ENCODE measurements at places on chromosomes 2 and 18.

DNA sequence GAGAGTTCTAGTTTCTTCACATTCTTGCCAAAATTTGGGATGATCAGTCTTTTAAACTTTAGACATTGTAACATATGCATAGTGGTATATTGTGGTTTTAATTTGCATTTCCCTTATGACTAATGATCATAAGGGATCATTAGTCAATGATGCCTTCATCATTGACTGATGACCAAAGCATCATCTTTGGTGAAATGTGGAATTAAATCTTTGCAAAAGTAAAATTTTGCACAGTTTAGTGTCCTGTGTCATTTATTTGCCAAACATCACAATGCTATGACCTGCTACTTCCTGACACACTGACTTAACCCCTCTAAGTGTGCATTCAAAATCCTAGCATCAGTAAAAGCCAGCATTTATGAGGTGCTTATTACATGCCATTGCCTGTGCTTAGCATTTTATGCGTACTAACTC lies 58.9 kb upstream of the SLC1A4 start:
- DNase-seq: no peak

DNA sequence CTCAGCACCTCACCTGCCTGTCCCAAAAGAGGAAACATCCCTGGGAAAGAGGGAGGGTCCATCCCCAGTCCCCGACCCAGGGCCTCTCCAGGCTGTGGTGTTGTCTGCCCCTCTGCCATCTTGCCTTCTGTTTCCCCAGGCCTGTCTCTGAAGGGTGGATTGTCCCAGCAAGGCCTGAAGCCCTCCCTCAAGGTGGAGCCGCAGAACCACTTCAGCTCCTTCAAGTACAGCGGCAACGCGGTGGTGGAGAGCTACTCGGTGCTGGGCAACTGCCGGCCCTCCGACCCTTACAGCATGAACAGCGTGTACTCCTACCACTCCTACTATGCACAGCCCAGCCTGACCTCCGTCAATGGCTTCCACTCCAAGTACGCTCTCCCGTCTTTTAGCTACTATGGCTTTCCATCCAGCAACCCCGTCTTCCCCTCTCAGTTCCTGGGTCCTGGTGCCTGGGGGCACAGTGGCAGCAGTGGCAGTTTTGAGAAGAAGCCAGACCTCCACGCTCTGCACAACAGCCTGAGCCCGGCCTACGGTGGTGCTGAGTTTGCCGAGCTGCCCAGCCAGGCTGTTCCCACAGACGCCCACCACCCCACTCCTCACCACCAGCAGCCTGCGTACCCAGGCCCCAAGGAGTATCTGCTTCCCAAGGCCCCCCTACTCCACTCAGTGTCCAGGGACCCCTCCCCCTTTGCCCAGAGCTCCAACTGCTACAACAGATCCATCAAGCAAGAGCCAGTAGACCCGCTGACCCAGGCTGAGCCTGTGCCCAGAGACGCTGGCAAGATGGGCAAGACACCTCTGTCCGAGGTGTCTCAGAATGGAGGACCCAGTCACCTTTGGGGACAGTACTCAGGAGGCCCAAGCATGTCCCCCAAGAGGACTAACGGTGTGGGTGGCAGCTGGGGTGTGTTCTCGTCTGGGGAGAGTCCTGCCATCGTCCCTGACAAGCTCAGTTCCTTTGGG lies 47.2 kb downstream of the BOLA3 start:
- DNase-seq: no peak

DNA sequence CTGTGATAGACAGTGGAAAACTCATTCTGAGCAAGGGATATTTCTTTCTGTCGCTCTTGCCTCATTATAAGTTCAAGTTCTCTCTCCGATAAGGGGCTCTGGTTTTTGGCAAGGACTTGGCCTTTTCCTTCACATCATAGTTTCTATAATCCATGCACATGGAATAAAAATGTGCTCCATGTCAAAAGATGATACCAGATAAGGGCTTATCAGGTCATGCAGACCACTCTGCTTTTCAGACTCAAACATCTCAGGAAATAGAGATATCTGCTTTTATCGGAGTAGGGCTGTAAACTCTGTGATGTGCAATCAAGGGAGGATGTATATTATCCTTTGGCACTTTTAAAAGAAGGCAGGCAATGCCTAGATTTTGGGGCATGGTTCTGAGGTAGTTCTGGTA lies 45.0 kb upstream of the DARS1 start:
- DNase-seq: no peak

DNA sequence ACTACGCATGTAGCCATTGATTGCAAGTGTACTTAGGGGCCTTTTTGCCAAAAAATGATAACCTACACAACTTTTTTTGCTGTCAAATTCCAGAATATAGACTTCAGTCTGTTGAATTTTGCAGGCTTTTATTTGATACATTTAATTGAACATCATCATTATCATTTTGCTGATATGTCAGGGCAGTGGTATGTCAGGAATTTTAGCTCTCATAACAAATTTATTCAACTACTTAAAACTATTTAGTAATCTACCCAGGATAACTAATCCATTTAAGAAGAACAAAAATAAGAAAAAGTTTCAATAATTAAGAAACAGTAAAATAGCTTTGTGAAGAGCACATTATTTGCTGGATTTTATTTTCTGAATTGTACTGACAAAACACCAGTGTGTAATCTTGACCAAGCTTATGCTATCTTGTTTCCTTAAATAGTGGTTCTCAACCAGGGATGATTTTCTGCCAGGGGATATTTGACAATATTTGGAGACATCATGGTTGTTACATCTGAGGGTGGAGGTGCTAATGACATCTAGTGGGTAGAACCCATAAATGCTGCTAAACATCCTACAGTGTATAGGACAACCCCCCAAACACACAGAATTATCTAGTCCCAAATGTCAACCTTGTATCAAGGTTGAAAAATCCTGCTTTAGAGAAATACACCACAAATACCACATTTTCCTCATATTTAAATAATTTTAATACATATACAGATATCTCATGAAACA lies 12.1 kb upstream of the TTN start:
- no peak for DNase-seq

GRCh38 chr18:37432436-37433195 lies 133.0 kb downstream of the CELF4 start:
- no peak for DNase-seq

DNA sequence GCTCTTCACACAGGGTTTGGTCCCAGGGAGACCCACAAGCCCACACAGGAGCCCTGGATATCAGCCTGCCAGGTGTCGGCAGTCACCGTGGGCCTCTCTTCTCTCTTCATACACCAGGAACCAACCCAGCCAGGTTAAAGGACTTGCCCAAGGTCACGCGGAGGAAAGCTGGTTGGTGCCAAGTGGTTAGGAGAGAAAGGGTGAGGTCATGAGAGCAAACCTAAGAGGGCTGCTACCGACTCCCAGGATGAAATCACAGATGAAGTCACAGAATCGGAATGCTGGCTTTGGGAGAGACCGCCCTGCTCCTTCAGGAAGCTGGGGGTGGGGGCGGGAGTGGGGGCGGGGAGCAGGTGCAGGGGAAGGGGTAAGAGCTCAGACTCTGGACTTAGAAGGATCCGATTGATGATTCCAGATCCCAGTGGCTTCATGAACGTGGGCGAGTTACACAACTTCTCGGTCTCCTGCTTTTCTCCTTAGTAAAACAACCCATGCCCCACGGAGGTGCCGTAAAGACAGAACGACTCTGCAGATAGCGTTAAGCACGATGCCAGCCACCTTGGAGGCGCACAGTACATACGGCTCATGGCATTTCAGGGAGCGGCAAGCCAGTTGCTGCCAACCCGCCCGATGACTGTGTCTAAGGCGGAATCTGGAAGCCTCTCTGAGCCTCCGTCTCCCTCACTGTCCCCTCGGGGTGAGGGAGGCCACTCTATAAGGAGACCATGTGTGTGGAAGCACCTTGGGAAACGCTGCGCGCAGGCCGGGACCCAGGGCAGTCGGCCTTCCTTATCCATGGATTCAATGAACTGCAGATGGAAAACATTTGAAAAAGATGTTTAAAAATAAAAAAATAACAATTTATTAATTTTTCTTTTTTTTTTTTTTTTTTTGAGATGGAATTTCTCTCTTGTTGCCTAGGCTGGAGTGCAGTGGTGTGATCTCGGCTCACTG lies 23.0 kb upstream of the TAF1B start:
- peak; percentile 59 for DNase-seq

DNA sequence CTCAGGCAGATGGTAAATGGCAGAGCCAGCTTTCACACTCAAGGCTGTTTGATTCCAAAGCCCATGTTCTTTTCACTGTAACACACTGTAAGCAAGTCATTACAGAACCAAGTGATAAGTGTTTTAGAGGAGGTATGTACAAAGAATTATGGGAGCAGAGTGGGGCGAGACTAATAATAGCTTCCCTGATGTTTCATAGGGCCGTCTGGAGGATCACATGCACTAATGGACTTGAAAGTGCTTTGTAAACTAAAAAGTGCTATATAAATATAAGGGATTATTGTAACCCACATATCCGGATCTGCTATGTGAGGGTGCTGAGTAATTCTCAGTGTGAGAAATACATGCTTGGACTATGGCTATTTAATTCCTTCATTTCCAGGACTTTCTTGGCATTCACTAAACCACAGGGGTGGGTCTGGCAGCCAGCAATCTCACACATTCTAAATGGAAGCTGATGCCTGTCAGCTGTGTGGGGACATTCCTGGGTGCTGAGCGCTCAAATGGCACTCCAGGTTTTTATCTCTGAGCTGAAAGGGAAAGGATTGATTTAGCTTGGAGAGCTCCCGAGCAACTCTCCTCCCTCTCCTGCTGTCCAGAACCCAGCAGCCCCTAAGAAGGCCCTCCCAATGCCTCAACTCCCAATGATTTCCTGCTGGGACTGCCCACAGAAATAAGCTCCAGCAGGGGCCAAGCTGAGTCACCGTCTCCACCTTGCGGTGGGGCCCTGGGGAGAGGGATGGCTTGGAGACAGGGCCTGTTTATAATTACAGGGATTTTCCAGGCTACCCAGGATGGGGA lies 222.8 kb downstream of the SOX11 start:
- peak; percentile 26 for DNase-seq

DNA sequence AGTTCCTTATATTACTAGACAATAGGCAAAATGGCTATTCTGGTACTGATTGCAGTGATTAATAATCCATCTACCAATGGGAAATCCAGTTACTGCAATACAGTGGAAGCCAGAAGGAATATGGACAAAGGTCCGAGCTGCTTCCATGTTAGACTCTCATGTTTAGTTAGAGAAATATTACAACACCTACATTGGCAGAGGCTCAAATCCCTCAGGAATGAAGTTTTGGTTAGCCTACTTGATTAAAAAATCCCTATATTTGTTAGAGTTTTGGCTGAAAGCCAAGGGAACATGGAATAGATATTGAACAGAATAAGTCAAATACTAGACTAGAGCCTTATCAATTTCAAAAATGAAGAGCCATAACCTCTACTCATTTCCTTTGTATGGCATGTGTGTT lies 48.5 kb downstream of the ARL6IP6 start:
- no peak for DNase-seq

- DNase-seq: no peak
These were observed 111.7 kb upstream of the TNP1 start for GRCh38 chr2:216971593-216971992.

GRCh38 chr2:167814881-167815718 lies 432.3 kb downstream of the STK39 start:
- no peak for DNase-seq

GRCh38 chr2:239935789-239936758 lies 89.1 kb downstream of the NDUFA10 start:
- DNase-seq: no peak

GRCh38 chr2:108287169-108287568 lies 1.5 kb upstream of the SULT1C2 start:
- no peak for DNase-seq

DNA sequence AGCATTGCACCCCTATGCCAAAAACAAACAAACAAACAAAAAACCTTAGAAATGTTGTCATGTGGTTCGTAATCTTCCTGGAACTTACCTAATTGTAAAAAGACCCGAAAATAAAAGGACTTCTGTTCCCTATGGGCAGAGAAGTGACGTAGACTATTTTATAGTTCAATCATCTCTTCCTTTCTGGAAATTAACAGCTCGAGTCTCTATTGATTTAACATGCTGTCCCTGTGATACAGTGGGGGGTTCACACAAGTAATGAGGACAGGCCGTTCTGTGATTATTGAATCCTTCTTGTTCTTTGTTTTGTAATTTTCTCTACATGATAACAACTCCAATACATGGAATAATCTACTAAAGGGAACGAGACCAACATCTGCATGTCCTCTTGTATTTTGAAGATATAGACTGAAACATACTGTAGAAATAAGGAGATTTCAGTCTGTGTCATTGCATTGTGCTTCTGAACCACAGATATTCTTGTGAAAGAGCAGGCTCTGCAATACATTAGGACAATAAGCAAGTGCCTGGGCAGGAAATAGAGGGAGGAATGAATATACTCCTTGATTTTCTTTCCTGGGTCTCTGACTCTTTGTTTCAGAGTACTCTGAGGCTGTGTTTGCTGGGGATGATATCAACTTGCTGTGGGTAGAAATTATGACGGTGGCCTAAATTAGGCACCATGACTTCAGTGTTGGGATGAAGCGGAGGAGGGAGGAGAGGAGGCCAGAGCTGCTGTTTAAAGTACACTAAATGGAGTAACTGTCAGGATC lies 65.7 kb upstream of the PPM1B start:
- DNase-seq: no peak

- DNase-seq: no peak
These were observed 35.1 kb downstream of the SH3YL1 start for GRCh38 chr2:228518-229278.

DNA sequence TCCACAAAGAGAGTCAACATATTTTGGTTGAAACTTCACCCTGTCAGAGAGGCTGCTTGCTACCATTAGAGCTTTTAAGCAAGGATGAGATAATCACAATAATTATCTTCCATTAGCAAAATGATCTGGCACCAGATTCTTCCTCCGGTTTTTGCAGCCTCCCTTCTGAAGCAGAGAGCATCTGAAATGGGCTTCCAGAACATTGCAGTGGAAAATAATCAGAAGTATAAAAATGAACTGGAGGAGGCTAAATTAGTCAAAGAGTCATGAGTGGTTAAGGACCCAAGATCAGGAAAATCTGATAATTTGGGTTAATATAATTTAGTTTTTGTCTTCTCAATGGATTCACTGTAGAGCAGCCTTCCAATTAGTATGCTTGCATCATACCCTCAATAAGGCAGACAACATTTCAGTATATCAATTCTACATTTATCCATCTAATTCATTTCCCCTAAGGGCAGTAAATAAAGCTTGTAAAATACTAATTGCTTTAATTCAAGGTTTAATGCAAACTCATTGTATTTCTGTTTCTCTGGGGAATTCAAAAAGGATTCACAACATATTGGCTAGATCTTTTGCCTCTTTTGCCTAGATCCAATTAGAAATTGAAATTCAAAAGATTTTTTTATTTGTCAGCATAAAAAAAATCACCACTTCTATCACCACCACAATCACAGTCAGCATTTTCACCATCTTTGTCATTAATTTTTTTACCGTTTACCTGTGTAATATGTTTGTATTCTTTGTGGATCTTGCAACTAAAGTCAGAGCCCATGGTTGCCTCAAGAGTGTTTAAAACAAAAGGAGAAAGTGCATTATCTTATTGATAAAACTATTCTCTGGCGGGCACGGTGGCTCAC lies 537.2 kb upstream of the DCC start:
- DNase-seq: no peak

- no peak for DNase-seq
These were observed 1.9 kb upstream of the STAT1 start for GRCh38 chr2:191015831-191016230.

GRCh38 chr2:135776367-135776766 lies 34.7 kb downstream of the UBXN4 start:
- DNase-seq: no peak

GRCh38 chr2:39202639-39203369 lies 41.0 kb downstream of the CDKL4 start:
- peak; percentile 56 for DNase-seq

GRCh38 chr2:199988151-199988550 lies 32.8 kb downstream of the MAIP1 start:
- no peak for DNase-seq

Measured in GM23338 (cell line).